ENCODE measurements at places on chromosomes 4 and X.

GRCh38 chr4:3451956-3452355 is 10.2 kb downstream of the HGFAC start:
- no peak for DNase-seq

DNA sequence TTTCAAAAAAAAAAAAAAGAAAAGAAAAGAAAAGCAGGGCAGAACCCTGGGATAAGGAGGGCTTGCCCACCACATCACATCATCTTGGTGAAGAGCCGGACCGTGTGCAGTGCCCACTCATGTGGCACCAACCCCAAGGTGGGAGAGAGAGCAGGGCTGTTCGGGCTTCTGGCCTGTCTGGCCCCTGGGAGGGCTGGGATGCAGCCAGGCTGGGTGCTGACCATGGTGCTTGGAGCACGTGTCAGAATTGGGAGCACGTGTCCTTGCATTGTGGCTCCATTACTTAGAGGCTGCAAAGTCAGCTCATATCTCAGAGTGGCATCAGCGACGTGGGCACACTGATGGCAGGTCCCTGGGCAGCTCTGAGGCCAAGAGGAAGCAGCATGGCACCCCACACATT is 100.9 kb upstream of the AFAP1 start:
- no peak for DNase-seq

DNA sequence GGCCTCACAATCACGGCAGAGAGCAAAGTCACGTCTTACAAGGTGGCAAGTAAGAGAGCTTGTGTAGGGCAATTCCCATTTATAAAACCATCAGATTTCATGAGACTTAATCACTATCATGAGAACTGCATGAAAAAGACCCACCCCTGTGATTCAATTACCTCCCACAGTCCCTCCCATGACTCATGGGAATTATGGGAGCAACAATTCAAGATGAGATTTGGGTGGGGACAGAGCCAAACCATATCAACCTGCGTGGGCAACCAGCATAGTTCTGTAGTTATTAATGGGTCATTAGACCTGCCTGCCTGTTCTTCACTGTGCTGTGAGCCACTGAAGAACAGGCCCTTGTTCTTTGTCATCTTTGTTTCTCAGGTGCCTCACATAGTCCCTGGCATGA is 593.7 kb upstream of the BOD1L1 start:
- DNase-seq = no peak

GRCh38 chrX:95791876-95792275 is 892.8 kb upstream of the DIAPH2 start:
- no peak for DNase-seq

DNA sequence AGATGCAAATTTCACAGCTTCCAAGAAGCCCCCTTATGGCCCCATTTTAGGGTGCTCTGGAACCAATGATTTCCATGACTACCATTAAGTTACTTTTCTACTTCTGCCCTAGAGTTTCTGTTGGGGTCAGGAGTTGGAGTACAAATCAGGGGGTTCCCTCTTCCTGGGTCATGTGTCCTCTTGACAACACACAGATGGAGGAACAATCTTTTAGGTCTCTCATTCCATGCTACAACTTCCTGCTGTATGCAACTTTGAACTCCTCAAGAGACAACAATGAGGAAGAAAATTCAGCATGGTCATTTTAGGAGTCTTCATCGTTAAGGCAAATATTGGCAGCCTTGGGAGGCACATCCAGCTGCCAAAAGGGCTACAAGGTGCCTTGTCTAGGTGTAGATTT is 79.7 kb downstream of the SEL1L3 start:
- DNase-seq = no peak

DNA sequence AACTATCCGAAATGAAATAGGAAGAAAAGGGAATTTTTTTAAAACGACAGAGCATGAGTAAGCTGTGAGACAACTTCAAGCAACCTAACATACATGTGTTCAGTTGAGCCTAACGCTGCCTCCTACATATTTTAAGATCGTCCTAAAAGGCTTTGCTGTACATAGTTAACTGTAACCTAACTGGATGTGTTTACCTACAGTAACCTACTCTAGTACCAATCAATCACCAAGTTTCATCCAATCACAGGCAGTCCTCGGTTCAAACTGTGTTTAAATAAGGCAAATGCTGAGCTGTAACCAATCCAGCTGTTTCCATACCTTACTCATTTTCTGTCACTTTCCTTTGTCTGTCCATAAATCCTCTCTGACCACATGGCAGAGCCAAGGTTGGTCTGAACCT is 17.1 kb downstream of the RCHY1 start:
- no peak for DNase-seq

DNA sequence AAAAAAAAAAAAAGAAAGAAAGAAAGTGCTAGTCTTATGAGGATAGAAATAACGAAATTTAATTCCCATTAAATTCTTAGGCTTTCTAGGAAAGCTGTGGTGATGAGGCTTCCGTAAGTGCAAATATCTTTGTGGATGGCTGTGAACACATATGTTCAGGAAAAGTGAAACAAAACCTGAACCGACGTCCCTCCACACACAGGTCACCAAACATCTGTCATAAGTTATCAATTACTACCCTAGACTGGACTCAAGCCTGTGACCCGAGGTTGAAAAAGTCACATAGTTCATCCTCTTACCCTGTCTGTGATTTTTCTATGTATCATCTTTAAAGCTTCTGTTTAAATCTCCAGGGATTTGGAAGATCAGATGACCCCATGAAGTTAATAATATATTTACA is 24.8 kb downstream of the HHIP start:
- DNase-seq = no peak

DNA sequence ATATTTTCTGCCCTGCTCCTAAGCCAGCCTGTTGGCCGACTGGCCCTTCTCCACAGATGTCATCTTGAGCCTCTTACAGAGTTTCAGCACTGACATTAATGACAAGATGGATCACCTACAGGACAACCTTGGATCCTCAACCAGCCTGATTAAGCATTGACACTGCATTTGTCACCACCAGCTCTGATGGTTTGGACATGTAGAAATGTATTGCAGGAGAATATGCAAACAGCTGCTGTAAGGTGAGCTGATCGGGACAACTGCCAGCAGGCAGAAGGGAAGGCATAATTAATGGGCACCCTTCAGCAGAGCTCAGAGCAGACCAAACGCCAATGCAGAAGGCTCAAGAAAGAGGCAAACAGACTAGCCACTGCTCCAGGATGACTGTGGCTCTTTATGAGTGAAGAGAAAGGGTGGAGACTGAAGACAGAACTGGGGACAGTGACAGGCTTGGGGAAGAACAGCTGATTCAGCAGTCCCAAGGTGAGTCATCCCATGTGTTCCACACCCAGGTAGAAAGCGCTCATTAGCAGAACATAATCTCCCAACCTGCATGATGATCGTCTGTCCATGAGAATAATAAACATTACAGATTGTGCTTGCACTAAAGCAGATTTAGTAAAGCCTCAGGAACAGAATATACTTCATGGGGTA is 6.7 kb downstream of the CORIN start:
- DNase-seq = no peak

DNA sequence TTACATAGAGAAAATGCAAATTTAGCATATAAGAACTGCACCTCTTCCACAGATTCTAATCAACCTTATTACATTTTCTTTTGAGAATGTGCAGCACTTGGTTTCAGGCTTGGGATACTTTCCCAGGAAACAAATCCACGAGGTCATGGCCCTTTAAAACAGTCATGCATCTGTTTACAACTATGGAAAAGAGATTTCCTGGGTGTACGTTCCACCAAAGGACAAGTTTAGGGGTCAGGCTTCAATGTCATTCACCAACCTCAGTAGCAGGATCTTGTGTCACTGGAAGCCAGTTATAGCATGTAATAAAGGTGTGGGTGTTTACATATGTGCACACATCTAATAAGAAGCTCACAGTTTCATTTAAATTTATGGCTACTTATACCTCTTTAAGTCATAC is 30.7 kb downstream of the EREG start:
- no peak for DNase-seq

DNA sequence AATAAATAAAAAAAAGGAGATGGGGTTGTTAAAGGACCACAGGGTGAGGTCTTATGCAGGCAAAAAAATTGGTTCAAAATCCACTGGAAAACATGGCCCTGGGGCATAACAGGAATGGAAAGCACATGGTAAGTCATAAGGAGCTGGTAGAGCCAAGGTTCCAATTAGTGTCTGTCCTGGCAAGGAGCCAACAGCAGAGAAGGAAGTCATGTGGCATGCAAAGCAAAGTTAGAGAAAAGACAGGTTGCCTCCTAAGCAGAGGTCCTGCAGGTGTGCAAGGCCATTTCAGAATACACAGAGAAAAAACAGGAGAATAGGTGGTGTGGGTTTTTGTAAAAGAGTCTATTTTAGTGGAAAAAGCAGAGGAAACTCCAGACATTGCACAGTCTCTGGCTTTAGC is 1881.7 kb downstream of the ARAP2 start:
- no peak for DNase-seq

DNA sequence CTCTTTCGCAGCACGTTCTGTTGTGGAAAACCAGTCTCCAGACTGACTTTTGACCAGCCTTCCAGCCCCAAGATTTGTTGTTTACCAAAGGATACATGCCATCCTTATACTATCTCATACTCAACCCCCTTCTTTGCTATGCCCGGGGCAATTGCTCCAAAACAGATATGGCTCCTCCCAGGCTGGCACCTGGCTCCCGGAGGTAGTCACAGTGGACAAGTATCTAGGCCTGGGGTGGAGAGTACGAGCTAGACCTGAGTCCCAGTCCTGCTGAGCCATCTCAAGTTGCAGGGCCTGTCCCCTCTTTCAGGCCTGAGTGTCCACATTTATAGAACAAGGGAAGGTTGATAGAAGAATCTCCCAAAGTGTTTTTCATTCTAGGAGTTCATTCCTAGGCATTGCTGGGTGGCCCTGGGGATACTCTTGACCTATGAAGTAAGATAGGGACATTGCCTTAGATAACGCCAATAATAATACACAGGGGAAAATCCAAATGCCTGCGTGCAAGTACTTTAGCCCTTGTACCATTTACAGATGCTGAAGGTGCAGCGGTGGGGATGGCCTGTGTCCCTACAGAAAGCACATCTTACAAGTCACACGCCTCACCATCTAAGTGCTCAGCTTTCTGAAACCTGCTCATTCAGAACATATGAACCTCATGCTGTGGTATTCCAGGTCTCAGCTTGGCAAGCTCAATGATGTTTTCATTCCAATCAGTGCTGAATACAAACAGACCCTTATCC is 136.7 kb upstream of the MAMLD1 start:
- DNase-seq = no peak

DNA sequence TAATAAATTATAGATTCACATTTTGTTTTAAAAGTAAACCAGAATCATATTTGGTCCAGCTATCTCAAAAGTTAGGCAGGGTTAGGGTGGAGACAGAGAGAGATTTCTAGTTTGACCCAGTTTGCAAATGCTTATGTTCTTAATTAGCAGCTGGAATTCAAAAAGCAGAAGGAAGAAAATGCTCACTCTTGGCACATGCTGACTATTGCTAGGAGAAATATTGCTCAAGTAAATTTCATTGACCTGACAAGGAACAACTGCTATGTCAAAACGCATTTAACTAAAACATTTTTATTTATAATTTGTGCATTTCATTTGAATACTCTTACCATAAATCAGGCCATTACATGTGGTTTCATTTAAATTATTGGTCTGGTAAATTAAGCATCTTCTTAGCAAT is 131.8 kb downstream of the GLRA3 start:
- DNase-seq = no peak

DNA sequence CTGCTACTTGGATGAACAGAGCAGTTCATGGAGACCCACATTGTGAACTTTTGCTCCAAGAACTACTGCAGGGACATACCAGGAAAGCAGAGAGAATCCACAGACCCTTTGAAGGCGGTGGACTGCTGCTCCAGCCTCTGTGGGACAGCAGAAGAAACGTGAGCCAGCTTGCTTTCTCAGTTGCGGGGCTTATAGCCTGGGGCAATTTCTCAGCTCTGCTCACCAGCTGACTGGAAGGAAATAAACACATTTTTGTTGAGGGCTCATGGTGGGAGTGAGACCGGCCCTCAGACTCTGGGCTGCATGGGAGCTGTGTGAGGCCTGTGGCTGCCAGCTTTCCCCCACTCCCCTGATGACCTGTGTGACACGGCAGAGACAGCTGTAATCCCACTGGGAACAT is 2.6 kb upstream of the ADH1A start:
- DNase-seq = no peak

DNA sequence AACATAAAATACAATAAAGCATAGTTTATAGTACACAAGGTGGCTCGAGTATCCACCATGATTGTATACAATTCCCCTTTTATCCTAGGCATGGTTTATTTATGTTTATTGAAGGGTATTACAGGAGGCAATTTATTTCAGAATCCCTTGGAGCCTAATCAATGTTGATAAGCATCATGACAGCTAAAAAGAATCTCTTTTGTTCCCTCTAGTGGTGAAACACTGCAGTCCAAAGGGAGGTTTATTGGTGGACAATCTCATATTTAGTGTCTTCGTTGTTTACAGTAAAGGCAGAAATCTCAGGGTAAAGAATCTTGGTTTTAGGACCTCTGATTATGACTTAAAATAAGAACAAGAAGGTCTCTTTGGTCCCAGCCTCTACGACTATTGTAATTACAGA is 1712.5 kb downstream of the C4orf33 start:
- no peak for DNase-seq

- DNase-seq = no peak
Measured at GRCh38 chr4:56250776-56251175, 136.5 kb downstream of the AASDH start.

- DNase-seq = no peak
Measured at GRCh38 chrX:109716431-109717028, 16.5 kb downstream of the ACSL4 start.

- no peak for DNase-seq
Measured at GRCh38 chrX:16617382-16617781, 32.6 kb upstream of the S100G start.

- no peak for DNase-seq
Measured at GRCh38 chr4:10460313-10461047, 3.3 kb upstream of the ZNF518B start.

- DNase-seq = no peak
Measured at GRCh38 chrX:133859336-133859735, 126.1 kb downstream of the GPC3 start.

- DNase-seq = no peak
Measured at GRCh38 chrX:96147681-96148080, 537.0 kb upstream of the DIAPH2 start.

DNA sequence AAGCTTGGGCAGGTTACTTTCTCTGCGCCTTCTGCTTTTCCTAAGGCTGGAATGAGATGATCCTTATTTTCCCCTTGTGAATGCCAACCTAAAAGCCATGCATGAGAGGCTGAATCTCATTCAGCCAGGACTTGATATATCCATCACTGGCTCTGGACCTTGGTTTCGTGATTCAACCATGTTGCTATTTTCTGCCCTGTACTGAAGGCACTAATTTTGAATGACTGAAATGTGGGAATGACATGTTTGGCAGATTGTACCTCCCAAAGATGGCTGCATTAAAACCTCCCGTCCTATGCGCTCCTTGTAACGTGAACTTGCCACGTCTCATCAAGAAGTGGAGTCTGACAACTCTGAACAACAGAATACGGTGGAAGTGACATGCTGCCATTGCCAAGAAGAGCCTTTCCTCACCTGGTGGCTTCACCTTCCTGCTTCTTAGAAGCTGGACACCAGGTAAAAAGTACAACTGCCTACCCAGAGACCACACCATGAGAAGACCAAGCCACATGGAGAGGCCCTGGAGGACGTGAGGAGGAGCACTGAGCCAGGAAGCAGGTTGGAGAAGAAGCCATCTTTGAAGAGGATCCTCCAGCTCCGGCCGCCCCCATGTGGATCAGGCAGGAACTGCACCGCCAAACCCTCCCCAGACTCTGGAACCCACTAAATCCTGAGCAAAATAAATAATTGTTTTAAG is 174.5 kb downstream of the NSUN7 start:
- peak; percentile 73 for DNase-seq

All from posterior cingulate gyrus (tissue), 11 donors.